Osteoblast (primary cell): ENCODE measurements at places on chromosomes 1 and 21. TPM values are rescaled to one million over a fixed set of nuclear protein-coding genes. Genes with fewer than 3 reads are reported as not detected.

DNA sequence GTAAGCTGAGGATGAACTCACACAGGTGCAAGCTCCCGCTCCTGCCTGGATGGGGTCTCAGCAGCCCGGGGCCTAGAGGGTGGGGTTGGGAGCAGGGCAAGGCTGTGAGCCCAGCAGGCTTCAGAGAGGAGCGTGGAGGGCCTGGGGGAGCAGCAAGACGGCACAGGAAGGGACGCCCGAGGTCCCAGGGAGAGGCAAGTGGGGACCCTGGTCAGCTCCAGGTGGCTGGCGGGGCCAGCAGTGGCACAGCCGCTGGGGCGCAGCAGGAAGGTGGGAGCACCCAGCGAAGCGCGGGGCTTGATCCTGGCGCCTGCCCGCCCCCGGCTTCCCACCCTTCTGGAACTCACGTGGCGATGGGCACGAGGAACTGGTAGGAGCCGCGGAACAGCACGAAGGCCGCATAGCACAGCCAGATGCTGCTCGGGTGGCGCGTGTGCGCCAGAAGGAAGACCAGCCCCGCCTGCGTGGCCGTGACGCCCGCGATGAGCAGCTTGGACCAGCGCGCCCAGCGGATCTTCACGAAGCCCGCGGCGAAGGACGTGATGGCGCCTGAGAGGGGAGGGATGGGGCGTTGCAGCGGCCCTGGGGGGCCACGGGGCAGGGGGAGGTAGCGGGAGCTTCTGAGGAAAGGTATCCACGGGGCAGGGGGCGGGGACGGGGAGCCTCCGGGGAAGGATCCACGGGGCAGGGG is 11.7 kb downstream of the SLC19A1 start:
- DNase-seq, result no peak

- no peak for DNase-seq
Observed at GRCh38 chr1:3809680-3810079, 13.4 kb upstream of the LRRC47 start.

DNA sequence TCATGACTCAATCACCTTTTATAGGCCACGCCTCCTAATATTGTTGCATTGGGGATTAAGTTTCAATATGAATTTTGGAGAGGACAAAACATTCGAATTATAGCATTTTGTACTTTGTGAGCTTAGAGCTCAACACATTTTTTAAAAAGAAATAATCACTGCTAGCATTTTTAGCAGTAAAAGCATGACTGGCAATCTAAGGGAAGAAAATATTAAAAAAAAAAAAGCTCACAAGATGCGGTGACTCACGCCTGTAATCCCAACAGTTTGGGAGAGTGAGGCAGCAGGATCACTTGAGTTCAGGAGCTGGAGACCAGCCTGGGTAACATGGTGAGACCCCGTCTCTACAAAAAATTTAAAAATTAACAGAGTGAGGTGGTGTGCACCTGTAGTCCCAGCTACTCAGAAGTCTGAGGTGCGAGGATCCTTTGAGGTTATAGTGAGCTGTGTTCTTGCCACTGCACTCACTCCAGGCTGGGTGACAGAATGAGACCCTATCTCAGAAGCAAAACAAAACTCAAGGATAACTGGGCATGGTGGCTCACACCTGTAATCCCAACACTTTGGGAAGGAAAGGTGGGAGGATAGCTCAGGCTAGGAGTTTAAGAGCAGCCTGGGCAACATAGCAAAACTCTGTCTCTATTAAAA is 28.8 kb upstream of the DIPK1A start:
- DNase-seq, result no peak

DNA sequence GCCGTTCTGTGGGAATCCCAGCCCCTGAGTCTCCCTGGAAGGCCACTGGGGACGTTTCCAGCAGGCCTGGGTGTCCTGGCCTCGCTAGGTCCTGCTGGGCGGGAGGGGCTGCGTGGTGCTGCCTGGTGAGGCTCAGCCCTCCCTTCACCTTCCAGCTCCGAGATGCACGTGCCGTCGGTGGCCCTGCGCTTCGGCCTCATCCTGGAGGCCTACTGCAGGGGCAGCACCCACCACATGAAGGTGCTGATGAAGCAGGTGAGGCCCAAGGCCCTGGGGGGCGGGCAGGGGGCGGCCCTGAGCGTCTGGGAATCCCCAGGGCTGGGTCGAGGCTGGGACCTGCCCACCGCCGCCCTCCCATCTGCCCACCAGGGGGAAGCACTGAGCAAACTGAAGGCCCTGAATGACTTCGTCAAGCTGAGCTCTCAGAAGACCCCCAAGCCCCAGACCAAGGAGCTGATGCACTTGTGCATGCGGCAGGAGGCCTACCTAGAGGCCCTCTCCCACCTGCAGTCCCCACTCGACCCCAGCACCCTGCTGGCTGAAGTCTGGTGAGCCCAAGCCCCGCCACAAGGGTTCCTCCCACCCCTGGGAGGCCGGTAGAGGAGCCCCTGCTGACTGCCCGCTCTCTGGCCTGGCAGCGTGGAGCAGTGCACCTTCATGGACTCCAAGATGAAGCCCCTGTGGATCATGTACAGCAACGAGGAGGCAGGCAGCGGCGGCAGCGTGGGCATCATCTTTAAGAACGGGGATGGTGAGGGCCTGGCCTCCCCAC is 70.3 kb downstream of the PIK3CD start:
- peak; percentile 96 for DNase-seq

DNA sequence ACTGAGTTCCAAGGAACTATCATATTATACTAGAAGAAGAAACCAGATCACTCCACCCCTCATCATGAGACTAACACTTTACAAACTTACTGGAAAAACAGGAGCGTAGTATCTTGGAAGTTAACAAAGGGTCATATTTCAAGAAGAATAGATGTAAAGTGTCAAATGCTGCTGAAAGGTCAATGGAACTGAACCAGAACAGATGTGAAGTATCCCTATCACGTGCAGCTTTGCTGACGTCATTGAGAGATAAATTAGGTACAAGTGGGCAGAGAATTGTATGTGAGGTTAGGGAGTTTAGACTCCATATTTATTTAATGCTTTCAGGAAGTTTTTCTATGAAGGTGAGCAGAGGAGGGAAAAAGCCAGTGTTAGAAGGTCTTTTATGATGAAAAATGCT is 483.0 kb downstream of the NCAM2 start:
- no peak for DNase-seq

DNA sequence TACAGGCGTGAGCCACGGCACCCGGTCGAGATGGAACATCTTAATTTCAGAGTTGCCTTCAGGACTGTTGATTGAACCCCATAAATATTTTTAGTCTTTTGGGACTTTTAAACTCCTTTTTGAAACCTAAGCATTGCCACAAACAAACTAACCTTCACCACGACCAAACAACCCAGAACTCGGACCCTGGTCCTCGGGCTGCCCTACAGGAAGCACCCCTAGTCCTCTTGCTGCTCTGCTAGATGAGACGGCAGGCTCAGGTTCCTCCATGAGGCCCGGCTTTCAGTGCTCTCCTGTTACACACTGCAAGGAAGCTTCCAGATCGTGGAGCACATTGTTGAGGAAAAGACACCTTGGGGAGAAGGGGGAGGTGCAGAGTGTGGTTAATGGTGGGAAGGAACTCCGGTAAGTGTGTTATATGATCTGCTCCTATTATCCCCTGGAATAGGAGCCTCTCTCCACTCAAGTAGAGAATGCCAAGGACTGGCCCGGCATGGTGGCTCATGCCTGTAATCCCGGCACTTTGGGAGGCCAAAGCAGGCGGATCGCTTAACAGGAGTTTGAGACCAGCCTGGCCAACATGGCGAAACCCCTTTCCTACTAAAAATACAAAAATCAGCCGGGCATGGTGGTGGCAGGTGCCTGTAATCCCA is 5.7 kb downstream of the EPHX1 start:
- DNase-seq, result no peak

DNA sequence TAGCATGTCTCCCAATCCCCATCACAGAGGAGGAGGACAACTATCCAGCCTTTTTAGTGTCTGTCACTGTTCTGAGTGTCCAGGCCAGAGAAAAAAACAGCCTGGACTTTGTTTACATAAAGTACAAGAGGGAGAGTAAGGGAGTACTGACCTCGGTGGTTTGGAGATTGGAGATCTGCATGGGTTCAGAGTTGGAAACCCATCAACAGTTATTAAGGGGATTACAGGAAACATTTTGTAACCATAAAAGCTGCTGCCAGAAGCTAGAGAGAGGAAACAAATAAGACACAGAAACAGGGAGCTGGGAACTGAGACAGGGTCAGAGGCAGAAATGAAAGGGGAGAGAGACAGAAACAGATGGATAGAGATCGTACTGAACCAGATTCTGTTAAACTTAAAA is 131.5 kb upstream of the CTTNBP2NL start:
- DNase-seq, result no peak

DNA sequence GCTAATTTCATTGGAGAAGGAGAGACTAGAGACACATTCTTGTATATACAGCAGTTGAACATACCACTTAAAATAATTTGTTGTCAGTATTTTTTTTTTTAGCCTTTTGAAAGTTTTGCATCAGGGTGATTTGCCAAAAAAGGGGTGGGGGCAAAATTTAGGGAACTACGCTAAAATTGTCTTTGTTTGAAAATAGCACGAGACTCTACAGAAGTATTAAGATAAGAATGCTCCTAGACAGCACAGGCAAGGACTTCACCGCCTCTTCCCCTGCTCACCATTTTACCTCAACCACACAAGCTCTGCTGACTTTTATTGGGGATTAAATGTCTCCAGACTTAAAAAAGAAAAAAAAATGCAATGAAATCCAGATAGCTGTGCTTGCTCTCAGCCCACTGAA is 236.1 kb upstream of the USP25 start:
- no peak for DNase-seq

DNA sequence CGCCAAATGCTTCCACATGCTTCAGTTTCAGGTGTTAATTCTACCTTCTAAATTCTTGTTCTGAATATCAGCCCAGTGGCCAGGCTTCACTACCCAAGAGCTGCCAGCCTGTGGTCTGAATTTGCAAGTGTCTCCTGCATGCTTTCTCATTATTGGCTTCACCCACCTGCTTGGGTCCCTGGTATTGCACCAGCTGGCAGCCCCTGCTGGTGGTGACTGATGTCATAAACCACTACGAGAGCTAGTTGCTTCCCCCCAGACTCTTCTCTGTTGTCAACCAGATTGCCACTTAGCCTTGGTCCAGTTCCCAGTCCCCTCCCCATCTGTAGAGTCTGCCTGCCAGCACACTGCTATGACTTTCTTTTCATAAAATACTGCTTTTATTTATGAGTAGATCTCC is 197.7 kb upstream of the DUSP10 start:
- no peak for DNase-seq

DNA sequence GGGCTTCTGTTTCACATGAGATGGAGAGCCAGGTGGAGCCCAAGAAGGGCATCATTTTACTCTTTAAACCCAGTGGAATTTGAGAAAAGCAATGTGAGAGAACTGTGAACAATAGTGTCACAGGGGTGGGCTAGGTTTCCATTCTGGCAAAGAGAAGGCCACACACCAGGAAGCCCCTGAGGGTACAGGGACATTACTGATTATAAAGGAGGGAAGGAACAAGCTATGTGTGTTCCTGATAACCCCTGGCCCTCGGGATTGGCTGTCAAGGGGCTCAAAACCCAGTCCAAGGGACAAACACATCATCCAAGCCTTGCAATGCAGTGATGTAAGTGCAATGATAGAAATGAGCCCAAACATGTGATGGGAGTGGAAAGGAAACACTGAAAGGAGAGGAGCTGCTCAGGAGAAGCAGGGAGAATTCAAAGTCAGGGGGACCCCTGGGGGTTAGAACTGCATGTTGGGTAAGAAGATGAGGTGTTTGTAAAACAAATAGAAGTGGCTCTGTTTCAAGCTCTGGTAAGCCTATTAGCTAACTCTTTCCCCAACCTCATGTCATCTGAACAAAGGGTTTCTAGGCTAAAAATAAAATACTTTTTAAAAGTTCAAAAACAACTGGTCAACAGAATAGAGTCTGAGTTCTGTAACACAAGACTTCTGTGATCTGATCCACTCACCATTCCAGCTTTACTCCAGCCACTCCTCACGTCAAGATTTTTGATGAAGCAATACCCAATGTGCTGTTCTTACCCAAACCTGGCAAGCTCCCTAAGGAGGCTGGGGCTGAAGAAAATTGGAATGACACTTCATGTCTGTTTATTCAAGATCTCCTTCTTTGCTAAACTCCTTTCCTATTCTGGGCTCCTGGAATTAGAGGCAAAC is 51.1 kb upstream of the IL12RB2 start:
- DNase-seq, result no peak

DNA sequence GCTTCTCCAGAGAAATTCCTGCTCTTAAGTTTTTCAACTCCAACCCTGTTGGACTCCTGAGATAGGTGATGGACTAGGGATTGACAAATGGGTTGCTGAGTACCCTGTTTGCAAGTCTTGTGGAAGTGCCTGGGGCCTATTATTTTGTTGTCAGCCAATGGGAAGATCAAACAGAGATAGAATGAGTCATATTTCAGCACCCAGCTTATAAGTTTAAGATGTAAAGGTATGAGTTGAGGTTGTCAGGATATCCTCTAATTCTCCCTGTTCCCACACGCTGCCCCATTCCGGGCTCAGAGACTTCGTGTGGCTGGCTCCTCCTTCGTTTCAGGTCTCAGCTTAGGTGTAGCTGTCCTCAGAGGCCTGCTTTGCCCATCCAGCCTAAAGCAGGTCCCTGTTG is 91.8 kb downstream of the CENPF start:
- DNase-seq, result no peak

GRCh38 chr1:97427371-97427770 is 493.5 kb downstream of the DPYD start:
- DNase-seq, result no peak

GRCh38 chr1:80910426-80910825 is 890.3 kb upstream of the ADGRL2 start:
- DNase-seq, result no peak

- no peak for DNase-seq
Observed at GRCh38 chr1:38693031-38693430, 166.5 kb downstream of the RRAGC start.

GRCh38 chr1:173048621-173049321 is 2.0 kb downstream of the TNFSF18 start:
- peak; percentile 25 for DNase-seq

NR1I3 gene
- total RNA-seq, result not detected in 2 replicates

B4GALT3 gene
- 18.5 and 18.9 TPM in 2 replicates for total RNA-seq

RGSL1 gene
- not detected in 2 replicates for total RNA-seq

PTGER3 gene
- total RNA-seq, result not detected in 2 replicates

HSD3B1 gene
- not detected in 2 replicates for total RNA-seq

AHCTF1 gene
- 30.6 and 32.6 TPM in 2 replicates for total RNA-seq

SPRR2A gene
- not detected in 2 replicates for total RNA-seq

ADCY10 gene
- total RNA-seq, result 0.29 and 0.36 TPM in 2 replicates
